CD8-positive, alpha-beta memory T cell (primary cell): ENCODE measurements at places on chromosomes 6 and 20.

DNA sequence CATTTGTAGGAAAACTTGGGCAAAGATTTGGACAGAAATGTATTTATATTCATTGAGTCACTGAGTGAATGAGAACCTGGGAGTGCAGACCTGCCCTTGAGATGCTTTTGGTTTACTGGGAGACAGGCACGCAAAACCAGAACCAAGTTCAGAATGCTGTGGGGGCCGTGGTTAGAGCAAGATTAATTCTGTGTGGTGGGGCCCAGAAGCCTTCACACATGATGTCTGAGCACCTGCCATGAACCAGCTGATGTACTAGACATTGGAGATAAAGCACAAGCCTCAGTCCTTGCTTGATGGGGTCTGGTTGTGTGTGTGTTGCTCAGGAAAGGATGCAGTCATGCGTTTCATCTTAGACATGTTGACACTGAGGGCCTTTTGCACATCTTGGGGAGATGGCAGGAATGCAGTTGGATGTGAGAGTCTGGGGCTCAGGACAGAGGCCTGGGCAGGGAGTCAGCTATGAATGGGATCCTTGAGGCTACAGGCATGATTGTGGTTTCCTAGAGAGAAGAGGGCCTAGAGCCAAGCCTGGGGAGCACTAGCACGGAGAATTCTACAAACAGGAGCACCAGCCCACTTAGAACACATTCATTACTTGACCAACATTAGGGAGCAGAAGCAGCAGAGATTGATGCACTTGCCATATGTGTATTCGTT is 114.3 kb upstream of the TMEM181 start:
- DNase-seq, result no peak

- no peak for DNase-seq
Measured at GRCh38 chr6:71402096-71402495, 113.5 kb downstream of the OGFRL1 start.

GRCh38 chr20:2918096-2919049 is 45.1 kb downstream of the PTPRA start:
- no peak for DNase-seq

DNA sequence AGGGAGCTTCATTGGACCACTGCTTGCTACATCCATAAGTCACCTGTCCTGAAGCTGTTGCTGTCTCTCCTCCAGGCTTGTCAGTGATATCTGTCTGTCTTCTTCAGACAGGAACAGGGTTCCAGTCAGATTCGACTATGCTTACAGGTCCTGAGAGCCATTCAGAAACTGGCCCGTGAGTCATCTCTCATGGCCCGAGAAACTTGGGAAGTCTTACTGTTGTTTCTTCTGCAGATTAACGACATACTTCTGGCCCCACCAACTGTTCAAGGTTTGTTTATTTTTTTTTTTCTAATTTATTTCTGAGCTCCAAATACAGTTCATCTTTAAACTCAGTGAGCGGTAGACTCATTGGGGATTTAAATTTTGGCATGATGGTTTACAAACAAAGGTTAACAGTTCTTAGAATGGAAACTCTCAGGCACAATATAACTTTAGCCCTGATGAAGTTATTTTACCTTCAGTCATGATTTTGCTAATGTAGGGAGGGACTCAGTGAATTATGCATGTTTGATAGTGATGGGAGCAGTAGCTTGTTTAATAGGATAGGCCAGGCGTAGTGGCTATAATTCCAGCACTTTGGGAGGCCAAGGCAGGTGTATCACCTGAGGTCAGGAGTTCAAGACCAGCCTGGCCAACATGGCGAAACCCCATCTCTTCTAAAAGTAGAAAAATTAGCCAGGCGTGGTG is 24.7 kb downstream of the RALGAPB start:
- no peak for DNase-seq

DNA sequence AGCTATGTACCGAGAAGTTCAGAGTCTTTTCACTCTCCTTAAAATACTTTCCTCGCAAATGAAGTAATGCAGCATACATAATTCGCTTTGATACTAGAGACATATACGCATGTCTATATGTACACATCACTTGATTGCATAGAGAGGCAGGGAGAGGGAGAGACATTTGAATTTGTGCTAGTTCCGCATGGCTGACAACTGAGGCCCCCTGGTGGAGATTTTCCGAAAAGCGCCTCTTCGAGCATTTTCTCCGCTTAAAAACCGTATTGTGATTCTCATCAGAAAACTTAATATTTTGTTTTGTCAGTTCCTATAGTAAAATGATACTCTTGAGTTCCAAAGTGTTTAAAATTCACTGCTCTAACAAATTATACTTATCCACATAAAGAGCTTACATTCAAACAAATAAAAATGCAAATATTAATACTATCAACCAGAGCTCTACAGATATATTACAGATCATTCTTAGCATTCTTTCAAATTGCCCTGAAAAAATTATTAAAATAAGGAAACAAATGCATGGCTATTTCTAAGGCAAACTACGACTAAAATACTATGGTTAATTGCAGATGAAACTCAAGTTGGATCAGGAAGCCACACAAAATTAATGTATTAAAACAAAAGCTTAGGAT is 637 bp downstream of the MYLK4 start:
- DNase-seq, result peak; percentile 55

DNA sequence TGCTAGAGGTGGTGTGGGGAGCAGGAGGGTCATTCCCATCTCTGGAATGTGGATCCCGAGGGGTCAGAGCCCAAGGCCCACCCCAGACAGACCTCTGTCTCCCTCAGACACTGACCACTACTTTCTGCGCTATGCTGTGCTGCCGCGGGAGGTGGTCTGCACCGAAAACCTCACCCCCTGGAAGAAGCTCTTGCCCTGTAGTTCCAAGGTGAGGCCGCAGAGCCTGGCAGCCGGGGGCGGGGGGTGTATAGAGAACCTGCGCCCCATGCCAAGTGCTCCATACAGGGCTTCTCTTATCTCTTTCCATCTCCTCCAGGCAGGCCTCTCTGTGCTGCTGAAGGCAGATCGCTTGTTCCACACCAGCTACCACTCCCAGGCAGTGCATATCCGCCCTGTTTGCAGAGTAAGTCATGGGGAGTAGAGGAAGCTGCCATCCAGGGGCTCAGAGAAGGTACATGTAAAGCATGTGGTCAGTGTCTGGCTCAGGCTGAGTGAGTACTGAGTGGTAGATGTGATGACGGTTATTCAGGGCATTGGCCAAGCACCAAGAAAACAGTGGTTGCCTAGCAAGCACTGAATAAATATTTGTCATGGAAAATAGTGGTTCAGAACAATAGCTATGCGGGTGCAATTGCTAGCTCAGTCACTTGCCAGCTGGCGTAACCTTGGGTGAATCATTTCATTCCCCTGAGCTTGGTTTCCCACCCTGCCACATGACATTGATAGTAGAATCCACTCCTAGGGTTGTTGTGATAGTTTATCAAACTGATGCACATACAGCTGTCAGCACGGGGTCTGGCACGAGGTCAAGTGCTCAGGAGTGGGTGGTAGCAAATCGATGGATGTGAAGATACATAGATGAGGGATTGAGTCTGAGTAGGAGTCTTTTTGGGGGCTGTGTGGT is 3.5 kb downstream of the PIGT start:
- DNase-seq, result no peak

- no peak for DNase-seq
Measured at GRCh38 chr6:168609026-168609685, 168.2 kb downstream of the SMOC2 start.

GRCh38 chr6:155349956-155350355 is 35.7 kb upstream of the TFB1M start:
- no peak for DNase-seq

DNA sequence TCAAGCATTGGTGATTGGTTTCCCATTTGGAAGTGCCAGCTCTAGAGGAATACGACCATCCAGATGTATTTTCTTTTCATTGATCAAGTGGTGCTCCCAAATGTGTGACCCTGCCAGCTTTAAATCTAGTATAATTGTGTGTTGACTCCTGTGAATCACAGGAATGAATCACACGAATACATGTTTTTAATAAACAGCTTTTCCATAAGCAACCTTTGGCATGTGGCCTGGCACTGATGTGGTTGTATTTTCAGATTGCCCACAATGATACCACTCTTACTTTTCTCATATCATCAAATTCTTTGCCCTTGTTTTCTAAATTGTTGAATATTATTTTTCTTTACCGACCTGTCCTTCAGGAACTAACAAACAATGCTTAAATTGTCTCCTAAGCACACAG is 367 bp downstream of the GSTA3 start:
- DNase-seq, result no peak

GRCh38 chr6:82712826-82713225 is 349.2 kb downstream of the TPBG start:
- no peak for DNase-seq

DNA sequence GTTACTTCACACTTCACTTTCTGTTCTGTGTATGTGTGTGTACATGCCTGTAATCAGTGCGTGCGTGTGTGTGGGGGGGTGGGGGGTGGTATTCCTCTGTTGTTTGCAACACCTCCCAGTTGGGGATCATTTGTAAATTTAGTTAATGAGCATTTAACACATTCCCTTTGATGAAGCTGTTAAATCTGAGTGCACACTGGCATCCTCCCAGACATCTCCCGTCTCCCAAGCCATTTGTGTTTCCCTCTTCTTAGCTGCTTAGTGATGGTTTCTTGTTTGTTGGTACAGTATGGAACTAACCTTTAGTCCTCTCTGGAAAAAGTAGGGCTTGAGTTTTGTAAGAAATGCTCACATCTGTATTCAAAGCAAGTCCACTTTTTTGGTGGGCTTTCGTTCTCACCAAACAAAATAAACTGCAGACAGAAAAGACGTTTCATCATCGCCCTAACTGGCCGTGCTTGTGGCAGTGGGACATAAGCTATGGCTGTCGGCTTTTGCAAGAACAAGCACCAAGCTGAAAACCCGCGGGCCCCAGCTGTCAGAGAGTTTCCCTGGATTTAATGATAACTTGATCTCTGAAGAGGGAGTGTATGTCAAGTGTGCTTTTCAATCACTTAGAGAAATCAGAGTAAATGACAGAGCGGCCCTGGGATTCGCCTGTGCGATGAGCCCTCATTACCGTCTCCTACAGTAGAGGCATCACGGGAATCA is 54.9 kb upstream of the SASH1 start:
- no peak for DNase-seq

- no peak for DNase-seq
Measured at GRCh38 chr6:98380589-98380988, 453.8 kb upstream of the POU3F2 start.

DNA sequence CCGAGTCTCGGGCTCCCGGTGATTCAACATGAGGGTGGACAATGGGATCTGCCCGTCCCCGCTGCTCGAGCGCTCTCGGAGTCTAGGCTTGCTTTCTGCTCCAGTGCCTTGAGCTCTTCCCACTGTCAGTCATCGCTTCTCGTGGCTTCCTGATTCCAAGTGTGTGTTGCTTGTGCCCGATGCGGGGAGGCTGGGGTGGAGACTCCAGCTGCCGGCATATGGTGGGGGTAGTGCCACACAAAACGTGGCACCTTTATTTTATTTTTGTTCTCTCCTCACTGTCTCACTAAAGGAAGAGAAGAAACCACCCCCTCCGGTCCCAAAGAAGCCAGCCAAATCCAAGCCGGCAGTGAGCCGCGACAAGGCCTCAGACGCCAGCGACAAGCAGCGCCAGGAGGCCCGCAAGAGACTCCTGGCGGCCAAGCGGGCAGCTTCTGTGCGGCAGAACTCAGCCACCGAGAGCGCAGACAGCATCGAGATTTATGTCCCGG is 14.8 kb upstream of the MYL9 start:
- DNase-seq, result no peak

GRCh38 chr6:35496841-35497570 is at the start of gene TEAD3:
TSS of gene TEAD3 (minus strand) at chr6:35497079.
- DNase-seq, result peak; percentile 58

- no peak for DNase-seq
Measured at GRCh38 chr20:41359541-41360011, 7.0 kb downstream of the EMILIN3 start.

DNA sequence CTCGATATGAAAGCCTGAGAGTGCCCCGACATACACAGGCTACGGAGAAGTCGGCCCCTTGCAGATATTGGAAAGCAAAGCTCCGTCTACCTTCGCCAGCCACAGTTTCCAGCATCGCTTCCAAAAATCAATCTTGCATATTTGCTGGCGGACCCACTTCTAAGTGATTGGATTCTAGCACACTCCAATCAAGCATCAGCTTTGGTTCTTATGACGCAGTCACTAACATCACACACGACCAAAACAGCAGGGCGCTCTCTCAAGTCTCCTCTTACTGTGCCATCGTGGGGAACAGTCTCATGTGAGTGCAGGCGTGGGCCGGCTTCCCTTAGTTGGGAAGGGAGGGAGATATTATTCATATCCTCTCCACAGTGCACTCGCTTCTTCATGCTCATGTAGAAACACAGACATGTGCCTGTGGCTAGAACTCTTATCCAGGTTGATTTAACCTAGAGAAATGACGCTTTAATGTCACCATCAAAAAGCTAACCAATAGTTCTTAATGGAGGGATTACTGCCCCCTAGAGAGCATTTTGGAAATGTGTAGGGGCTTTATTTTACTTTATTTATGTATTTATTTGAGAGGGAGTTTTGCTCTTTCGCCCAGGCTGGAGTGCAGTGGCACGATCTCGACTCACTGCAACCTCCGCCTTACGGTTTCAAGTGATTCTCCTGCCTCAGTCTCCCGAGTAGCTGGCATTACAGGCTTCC is 229.8 kb downstream of the SOD2 start:
- no peak for DNase-seq

DNA sequence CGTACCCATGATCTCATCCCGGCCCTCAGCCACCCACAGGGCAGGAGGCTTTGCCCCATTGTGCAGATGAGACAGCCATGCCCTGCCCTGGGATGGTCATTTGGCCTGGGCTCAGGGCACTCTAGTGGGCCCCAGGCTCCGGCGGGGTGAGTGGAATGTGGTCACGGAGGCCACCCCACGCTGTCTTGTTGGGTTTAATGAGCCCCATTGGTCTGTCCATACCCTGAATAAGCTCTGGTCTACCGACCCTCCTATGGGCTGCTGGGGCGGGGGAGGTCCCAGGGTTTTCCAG is 50.6 kb downstream of the FGD2 start:
- DNase-seq, result no peak

- no peak for DNase-seq
Measured at GRCh38 chr6:25689966-25690365, 38.0 kb downstream of the SCGN start.

GRCh38 chr20:59828125-59829053 is 105.0 kb downstream of the SYCP2 start:
- DNase-seq, result no peak

GRCh38 chr6:6826095-6826901 is 237.8 kb downstream of the LY86 start:
- no peak for DNase-seq

GRCh38 chr20:16205507-16205906 is 367.7 kb downstream of the KIF16B start:
- no peak for DNase-seq

GRCh38 chr6:5152460-5152859 is 67.3 kb downstream of the PPP1R3G start:
- no peak for DNase-seq

DNA sequence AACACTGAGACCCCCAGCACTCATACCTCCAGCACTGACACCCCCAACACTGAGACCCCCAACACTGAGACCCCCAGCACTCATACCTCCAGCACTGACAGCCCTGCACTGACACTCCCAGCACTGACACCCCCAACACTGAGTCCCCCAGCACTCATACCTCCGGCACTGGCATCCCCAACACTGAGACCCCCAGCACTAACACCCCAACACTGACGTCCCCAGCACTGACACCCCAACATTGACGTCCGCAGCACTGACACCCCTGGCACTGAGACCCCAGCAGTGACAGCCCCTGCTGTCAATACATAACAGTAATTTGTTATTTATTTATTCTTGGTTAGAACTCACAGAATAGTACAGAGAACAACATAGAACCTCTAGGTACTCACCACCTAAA is 58.0 kb downstream of the ERMARD start:
- no peak for DNase-seq
